ENCODE measurements at places on chromosomes 12 and 14.

DNA sequence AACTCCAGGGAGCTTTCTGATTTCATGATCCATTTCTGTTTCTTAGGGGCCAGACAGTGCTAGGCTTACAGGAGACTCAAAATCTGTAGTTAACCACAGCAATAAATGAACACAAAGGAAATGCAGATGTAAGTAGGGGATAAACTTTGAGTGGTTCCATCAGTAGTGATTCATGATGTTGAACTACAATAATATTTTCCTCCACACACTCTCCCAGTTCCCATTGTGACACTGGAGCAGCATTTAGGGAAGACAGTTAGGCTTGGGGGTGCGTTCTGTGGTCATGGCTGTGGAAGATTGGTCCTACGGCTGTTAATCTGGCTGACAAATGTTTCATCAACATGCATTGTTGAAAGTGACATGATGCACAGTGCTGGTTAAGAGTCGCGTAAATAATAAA, 66.9 kb downstream of the HMGA2 start:
- peak; percentile 62 for DNase-seq

DNA sequence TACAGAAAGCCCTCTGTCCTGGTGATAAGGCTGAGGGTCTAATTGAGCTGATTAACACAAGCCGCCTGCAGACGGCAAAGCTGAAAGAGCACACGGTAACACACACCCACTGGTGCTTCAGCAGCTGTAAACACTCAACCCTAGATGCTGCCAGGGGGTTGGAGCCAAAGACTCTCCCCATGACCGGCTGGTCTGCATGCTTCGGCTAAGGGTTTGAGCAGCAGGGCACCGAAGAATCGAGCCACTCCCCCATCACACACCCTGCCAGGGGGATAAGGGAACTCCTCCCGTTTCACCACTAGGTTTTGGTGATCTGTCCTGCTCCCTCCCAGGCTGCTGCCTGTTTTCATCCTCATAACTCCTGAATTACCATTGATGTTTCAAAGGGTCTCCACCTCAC, 141.0 kb upstream of the OVCH1 start:
- DNase-seq = no peak

DNA sequence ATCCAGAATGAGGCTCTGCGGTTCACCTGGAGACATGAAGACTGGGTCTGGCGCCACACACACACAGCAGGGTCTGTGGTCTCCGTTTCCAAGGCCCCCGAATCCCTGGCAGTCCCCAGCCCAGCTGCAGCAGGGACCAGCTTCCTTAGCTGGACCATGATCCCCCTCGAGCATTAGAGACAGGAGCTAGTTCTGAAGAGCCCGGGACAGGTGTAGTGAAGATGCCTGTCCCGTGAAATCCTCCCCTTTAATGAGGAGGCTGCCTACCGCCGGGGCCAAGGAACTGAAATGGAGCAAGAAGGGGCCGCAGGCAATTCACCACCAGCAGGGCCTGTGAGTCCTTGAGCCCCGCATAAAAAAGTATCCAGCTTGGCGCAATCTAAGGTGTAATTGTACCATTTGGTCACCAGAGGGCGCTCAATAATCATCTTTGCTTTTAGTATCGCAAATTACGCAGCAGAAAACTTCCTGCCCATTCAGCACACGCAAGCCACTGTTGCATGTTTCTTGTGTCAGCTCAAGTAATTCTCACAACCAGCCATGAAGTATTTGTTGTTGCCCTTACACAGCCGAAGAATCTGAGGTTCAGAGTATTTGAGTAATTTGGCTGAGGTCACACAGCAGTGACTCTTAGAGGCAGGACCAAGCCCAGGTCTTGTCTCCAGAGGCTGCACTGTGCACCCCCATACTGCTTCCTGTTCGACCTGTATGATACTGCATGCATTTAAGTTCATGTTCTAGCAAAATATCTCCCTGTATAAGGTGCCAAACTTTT, 54.3 kb upstream of the PPP2R5C start:
- peak; percentile 67 for DNase-seq

GRCh38 chr12:68970306-68970705, 37.3 kb upstream of the CPM start:
- DNase-seq = no peak

GRCh38 chr12:107580750-107581618, 104.6 kb upstream of the PWP1 start:
- no peak for DNase-seq

DNA sequence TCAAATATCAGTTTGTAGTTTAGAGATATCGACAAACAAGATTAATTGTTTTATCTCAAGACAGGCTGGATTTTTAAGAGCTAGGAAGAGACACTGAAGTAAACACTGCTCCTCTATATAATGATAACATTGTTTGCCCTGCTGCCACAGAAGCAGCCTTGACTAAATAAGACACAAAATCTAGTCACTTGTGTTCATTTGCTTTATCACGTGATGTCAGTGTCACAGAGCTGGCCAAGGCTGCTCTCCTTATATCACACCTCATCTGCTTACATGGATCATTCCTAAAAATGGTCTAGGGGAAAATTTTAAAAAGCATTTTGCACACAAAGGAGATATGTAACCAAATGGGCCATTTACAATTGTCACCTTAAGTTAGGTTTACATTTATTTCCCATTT, 64.1 kb downstream of the SOX5 start:
- DNase-seq = no peak

- DNase-seq = no peak
These were observed 289.5 kb upstream of the E2F7 start for GRCh38 chr12:77354766-77355362.

DNA sequence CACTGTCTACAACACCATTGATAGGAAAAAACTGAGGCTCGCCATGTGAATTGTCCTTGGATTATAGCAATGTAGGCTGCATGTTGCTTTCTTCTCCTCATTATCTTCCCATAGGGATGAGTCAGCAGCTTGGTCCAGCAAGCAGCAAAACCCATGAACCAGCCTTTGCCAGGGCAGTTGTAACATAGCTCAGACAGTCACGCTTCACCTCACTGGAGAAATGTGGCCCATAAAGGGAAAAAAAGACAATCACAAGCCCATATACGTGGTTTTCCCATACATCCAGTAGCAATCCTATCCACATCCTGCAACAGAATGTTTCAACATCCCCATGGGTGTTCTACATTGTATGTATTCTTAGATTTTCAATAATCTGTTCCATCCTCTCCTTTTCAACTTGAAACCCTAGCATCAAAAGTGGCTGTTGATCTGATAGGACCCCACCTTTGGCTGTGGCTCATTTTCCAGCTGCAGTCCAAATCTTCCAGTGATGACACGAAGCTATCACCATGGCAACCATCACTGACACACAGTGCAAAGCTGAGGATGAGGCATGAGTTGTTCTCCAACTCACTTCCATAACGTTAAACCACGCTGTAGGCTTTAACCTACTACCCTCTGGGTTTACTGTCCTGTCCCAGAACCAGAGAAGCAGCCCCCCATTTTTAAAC, 34.0 kb downstream of the GRIN2B start:
- DNase-seq = peak; percentile 97

- DNase-seq = no peak
These were observed 306.3 kb upstream of the FLRT2 start for GRCh38 chr14:85223667-85224066.

GRCh38 chr12:115763982-115764621, 513.4 kb downstream of the MED13L start:
- no peak for DNase-seq

DNA sequence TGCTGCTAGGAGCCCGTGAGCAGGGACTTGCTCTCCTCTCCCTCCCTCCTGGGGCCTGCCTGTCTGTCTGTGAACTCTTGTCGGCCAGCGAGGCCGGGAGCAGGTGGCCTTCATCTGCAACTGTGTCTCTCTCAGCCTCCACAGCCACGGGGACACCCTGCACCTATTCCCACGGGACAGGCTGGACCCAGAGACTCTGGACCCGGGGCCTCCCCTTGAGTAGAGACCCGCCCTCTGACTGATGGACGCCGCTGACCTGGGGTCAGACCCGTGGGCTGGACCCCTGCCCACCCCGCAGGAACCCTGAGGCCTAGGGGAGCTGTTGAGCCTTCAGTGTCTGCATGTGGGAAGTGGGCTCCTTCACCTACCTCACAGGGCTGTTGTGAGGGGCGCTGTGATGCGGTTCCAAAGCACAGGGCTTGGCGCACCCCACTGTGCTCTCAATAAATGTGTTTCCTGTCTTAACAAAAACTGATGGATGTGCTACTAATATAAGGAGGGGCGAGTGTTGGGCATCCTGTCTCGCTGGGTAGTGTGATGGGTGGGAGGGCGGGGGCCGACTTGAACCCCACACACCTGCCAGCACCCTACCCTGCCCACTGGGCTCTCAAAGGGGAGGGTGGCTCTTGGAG, 34.8 kb downstream of the MEG3 start:
- no peak for DNase-seq

- no peak for DNase-seq
These were observed 283.2 kb downstream of the NUAK1 start for GRCh38 chr12:105855361-105856047.

- DNase-seq = peak; percentile 84
These were observed 747 bp downstream of the HSPB8 start for GRCh38 chr12:119179335-119180021.

GRCh38 chr12:69008520-69008919, 75.5 kb upstream of the CPM start:
- no peak for DNase-seq

DNA sequence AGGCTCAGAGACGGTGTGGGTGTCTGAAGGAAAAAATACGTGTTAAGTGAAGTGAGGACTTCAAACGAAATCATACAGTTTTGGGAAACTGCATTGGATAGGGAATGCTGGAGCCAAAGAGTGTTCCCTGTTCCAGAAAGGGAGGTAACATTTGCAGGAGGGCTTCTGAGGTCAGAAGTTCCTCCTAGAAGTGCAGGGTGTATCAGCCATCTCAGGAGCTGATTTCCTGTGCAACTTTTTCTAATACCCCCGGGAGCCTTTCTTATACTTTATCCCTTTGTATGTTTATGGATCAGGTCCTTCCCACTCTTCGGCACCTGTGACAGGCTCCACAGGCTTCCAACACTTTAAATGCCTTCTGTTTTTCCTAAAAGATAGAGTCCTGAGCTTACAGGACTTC, 24.9 kb downstream of the ZNF664 start:
- no peak for DNase-seq

Measured in Caki2 (cell line).